T-helper 9 cell (primary cell): ENCODE measurements at places on chromosomes 6 and 20.

DNA sequence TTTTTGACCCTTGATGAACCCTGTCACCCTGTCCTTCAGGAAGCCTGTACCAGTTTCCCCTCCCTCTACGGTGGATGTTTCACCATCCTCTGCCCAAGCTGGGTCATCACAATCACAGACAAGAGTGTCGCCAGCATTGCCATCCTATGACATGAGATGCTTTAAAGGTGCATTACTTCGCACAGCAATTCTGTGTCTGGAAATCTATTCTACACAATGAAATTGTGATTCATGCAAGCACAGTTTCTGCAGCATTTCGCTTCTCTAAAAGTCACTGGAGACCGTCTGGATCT, 2.5 kb upstream of the ULBP2 start:
- no peak for DNase-seq

GRCh38 chr6:47343600-47343999, 33.9 kb upstream of the TNFRSF21 start:
- DNase-seq: no peak

GRCh38 chr6:128676456-128676855, 156.1 kb upstream of the PTPRK start:
- DNase-seq: no peak

DNA sequence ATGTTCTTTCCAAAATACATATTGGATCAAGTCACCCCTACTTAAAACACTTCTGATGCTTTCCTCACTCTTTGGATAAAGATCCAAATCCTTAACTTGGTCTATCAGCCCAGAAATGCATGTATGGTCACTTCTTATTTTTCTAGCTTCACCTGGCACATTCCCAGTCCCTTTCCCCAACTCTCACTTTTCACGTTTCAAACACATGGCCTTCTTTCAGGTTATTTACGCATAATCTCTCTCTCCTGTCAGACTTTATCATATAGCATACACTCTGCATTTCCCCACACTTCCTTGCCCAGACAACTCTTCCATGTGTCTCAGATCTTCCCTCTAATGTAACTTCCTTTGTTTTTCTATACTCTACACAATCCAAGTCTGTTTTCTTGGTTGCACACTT, 12.8 kb downstream of the PHIP start:
- no peak for DNase-seq

DNA sequence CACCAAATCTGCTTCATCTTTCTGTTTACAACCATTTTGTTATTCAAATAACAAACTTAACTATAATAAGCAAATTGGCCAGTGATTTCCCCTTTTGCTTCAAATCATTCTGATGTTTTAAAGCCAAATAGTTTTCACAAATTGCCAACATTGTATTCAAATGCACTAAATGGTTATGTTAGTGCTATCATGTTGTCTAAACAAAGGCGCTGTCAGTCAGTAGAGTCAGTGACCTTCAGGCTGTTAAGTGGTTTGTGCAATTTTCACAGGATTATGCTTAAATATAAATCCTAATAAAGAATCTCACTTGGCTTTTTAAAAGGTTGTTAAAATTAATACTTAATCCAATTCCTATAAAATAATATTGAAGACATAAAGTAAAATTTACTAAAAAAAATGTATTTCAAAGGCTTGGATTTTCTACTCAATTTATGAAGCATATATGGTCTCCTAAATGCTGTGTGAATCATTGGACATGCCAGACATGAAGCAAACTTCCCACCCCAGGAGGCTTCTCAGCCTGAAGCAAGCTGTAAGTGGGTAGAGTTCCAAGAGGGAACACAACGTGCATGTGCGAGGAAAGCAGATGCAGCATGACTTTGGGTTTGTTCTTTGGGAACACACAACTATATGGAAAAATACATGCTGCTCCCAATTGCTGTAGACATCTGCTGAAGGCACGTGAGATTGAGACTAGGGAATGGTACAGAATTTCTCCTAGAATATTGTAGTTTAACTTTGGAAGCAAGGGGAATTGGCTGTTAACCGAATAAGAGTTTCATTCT, 54.9 kb downstream of the RSPO3 start:
- no peak for DNase-seq

GRCh38 chr20:577167-577791, 32.8 kb downstream of the TCF15 start:
- no peak for DNase-seq

- no peak for DNase-seq
Measured at GRCh38 chr6:34519971-34520644, 36.0 kb downstream of the SPDEF start.

DNA sequence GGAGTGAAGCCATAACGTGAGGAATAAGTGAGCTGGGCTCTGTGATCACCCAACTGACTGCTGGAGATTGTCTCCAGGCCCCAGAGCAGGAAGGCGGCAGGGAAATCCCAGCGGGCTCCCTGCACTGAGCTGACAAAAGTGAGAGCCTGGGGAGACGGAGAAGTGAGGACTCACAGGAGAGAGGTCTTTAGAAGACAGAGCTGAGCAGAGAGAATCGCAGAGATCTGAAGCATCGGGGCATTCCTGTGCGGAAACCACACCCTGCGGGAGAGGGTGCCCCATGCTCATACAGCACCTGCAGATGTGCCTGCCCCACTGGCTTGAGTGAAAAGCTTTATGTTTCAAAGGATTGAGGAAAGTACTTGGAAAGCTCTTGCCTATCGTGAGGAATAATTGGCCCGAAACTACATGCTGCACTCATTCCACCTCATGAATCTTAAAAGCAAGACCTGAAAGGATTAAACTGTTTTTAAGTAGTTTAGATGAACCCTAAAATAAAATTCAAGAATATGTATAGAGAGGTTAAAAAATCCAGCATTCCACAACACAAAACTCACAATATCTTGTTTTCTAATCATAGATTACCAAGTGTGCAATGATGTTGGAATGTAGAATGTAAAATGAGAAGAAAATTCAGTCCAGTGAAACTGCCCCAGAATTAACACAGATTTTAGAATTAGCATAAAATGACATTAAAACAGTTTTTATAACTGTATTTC, 17.7 kb upstream of the THBS2 start:
- no peak for DNase-seq

- no peak for DNase-seq
Measured at GRCh38 chr20:1949347-1950100, 44.3 kb downstream of the PDYN start.
